ENCODE measurements at places on chromosomes 1 and 21.

DNA sequence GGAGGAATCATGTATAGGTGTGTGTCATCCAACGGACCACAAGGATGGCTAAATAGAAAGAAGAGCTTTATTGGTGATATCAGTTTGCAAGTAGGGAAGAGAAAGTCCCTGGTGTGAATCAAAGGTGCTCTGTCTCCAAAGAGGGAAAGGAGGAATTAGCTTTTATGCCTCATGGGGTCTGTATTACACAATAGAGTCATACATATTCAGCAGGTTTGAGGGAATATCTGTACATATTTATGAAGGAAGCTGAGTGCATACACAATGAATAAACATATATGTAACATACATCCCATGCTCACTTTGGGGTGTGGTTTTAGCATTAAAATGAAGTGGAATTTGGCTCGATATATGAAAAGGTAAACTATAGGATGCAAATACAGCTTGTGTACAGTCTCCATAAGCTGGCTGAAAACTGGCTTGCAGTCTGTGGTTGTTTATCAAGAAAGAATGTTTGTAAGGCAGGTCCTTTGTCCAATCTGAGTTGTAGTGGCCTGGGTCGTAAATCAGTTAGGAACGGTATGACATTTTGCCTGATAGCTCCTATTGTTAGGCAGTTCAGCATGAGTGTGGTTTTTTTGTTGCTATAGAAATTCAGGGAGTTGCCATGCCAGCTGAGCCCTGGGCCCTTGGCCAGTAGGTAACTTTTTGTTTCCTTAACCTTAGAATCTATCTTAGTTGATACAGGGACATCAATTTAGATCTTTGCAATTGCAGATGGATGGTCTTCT is 198.0 kb upstream of the ZP4 start:
- no peak for DNase-seq

GRCh38 chr1:26838474-26839338 is 12.2 kb downstream of the ZDHHC18 start:
- DNase-seq, result no peak

- no peak for DNase-seq
These were observed 67.5 kb downstream of the KCND3 start for GRCh38 chr1:111921948-111922347.

- no peak for DNase-seq
These were observed 14.4 kb upstream of the VPS26C start for GRCh38 chr21:37281579-37281978.

DNA sequence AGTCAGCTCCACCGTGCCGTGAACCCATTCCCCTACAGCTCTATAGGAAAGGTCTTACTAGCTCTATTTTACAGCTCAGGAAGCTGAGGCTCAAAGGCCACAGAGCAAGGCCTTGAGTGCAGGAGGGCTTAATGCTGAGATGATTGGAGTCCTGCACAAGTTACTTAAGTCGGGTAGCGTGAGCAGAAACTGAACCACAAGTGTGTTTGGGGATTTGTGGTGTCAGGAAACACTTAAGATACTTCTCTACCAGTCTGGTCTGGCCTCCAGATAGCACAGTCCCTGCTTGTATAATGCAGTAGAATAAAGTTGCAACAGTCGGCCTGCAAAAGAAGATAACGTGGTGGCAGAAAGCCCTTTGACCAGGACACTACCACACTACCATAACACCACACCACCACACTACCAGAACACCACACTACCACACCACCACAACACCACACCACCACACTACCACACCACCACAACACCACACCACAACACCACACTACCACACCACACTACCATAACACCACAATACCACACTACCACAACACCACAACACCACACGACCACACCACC is 118.1 kb downstream of the SPSB1 start:
- DNase-seq, result no peak

DNA sequence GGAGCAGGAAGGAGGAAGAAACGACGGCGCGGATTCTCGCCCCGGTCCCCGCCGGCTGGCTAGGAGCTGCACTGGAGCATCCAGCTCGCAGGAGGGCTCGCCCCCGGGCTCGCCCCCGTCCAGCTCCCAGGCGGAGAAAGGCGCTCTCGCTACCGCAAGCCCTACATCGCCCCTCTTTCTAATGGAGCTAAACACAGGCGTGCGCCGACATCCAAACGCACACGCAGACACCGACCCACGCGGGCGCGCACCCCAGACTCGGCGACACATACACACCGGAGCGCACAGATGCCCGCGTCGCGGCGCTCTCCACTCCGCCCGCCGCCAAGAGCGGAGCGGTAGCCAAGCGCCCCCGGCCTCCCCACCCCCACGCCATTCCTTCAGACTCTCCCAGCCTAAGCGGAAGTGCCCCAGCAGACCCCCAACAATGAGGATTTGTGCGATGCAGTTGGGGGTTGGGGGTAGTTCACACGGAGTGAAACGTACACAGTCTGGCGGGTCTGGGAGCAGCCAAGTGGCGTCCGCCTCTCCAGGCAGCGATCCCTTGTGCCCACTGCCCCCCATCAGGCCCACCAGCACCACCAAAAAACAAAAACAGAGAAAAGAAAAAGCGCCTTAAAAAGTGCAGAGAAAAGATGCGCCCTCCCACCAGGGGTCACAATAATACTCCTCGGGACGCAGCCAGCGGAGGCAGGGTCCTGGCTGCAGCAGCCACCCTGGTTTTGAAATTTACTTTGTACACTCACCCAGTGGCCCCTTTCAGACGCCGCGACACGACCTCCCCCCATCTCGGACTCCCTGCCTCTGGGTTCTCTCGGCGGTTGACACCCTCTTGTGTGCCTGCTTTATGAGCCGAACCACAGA is 1.4 kb downstream of the DAB1 start:
- no peak for DNase-seq

DNA sequence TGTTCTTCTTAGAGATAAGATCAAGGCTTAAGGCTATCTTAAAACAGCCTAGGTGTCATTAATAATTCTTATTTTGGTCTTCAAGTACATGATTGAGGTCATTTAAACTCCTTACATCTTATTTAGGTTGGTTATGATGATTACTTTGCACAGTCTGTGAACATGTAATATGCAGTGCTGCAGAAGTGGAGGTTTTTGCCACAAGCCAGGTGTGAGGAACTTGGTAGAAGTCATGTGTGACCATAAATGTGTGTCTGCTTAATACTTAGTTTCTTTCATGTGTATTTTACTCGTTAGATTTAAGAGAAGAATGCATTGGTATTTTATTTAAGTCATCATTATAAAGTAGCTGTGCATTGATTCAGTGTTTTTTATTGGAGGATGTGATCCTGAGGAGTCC is 10.1 kb downstream of the ATG4C start:
- DNase-seq, result no peak

GRCh38 chr1:232476538-232476950 is 153.4 kb downstream of the SIPA1L2 start:
- DNase-seq, result no peak

DNA sequence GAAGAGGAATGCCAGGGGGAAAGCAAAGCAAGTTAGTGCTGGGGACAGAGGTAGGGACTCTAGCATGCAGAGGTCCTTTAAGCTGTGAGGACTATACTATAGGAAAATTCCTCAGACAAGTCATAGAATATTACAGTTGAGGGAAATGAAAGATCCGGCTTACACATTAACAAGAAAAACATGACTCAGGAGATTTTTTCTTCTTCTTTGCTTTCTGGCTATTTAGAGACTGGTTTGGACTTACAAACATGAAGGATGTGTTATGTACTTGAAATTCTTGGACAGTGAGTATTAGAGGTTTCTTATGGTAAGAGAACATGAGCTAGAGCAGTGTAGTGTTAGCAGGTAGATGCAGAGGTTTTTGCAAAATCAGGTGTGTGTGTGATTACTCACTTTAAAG is 24.9 kb downstream of the USP25 start:
- DNase-seq, result no peak

- DNase-seq, result no peak
These were observed 26.2 kb upstream of the LYST start for GRCh38 chr1:235892734-235893413.

All from cerebellar nuclear complex (tissue), 1 donor.